ENCODE measurements at places on chromosomes 7 and 10. TPM values are rescaled to one million over a fixed set of nuclear protein-coding genes. Genes with fewer than 3 reads are reported as not detected.

The STEAP4 gene
- 1.8 TPM for total RNA-seq

The SLC29A4 gene
- total RNA-seq, result 1.5 TPM

The COL13A1 gene
- total RNA-seq, result 15.4 TPM

The CLDN15 gene
- 4.1 TPM for total RNA-seq

The LRRD1 gene
- total RNA-seq, result not detected

The SGCE gene
- 113 TPM for total RNA-seq

The MDFIC gene
- 87.0 TPM for total RNA-seq

The CCZ1B gene
- total RNA-seq, result 50.0 TPM

The XRCC2 gene
- total RNA-seq, result 0.12 TPM

The TMEM130 gene
- total RNA-seq, result 0.12 TPM

The ARHGEF35 gene
- total RNA-seq, result 2.8 TPM

The CHN2 gene
- 0.36 TPM for total RNA-seq

The PRPS1L1 gene
- total RNA-seq, result not detected

The SEMA3A gene
- 193 TPM for total RNA-seq

The ANK3 gene
- total RNA-seq, result 8.0 TPM

The ADRA2A gene
- total RNA-seq, result 2.9 TPM

The RAB19 gene
- not detected for total RNA-seq

The PVRIG gene
- total RNA-seq, result not detected

The CPVL gene
- total RNA-seq, result 1.3 TPM

The ATOH7 gene
- total RNA-seq, result not detected

The RTKN2 gene
- 0.61 TPM for total RNA-seq

The MGAM2 gene
- not detected for total RNA-seq

The PRLHR gene
- total RNA-seq, result not detected

The TRIM50 gene
- not detected for total RNA-seq

The PTN gene
- 14.8 TPM for total RNA-seq

The CALCR gene
- not detected for total RNA-seq

The CALML3 gene
- 0.12 TPM for total RNA-seq

The CALHM3 gene
- total RNA-seq, result not detected

The NKX1-2 gene
- not detected for total RNA-seq

The SSC4D gene
- total RNA-seq, result 0.32 TPM

The SKAP2 gene
- 6.9 TPM for total RNA-seq

The BET1 gene
- total RNA-seq, result 30.8 TPM
